ENCODE measurements at places on chromosomes 2 and 18.
A peak's percentile ranks its signal among the peaks of the same experiment; 100 is the strongest.

DNA sequence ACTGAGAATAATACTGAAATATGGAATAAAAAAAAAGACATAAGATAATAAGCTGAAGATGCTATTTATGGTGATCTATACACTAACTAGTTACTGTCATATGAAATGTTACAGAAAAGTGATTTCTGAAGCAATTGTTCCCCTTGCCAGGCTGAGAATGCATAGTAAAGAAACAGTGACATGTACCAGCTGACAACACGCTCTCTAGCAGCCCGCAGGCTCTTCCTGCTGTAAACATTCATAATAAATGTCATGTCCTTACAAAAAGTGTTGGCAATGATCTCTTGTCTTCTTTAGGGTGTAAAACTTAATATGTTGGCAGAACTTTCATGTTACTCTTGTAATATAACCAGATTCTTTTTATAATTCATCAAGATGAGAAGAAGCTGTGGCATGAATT, 1171.3 kb downstream of the DSC3 start:
- DNase-seq = no peak

DNA sequence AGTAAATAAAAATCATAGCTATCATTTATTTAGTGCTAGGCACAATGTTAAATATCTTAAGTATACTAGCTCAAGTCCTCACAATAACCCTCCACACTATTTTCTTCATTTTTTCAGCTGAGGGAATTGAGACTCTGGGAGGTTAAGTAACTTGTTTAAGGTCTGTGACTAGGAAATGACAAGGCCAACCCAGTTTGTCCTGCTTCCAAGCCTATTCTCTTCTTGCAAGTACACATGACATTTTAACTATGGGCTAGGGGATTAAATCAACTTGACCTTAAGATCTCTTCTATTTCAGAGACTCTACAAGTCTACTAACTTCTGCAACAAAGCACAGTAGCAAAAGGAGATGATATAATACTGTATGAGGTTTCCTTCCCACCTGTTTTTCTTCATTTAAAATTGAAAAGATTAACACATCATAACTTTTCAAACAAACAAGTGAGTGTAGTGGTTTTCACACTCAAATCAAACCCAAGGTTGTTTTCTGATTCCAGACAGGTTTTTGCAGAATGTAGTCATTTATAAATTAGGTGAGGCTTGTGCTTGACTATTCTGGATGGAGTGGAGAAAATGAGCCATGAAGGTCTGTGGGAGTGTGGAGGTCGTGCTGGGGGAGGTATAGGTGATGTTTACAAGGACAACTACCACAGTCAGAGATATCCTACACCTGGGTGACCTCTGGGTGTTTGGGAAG, 57.0 kb downstream of the CD28 start:
- DNase-seq = no peak

DNA sequence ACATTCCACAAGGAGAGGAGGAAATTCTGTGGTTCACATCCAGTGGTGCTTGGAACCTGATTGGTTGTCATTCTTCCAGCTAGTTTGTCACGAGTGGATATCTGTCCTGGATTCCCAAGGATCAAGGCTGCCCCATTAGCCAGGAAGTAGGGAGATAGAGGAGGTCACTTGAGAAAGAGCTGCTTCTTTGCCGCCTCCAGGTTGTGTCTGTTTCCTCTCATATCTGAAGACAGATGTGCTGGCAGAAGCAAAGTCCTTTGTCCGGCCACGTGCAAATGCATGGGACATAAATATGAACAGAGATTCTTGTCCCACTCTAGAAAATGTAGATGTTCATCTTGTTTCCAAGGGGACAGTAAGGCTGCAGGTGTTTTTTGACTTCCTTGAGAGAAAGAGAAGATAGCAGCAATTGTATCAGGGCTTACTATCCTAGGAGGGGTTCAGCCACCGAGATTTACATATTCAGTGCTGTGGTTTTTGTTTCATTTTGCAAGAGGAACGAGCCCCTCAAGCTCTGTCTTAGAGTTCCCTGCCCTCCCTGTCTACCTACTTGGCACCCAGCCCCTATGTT, 174.4 kb downstream of the RPIA start:
- DNase-seq = no peak

- no peak for DNase-seq
These were observed 53.7 kb downstream of the HS1BP3 start for GRCh38 chr2:20596973-20597859.

DNA sequence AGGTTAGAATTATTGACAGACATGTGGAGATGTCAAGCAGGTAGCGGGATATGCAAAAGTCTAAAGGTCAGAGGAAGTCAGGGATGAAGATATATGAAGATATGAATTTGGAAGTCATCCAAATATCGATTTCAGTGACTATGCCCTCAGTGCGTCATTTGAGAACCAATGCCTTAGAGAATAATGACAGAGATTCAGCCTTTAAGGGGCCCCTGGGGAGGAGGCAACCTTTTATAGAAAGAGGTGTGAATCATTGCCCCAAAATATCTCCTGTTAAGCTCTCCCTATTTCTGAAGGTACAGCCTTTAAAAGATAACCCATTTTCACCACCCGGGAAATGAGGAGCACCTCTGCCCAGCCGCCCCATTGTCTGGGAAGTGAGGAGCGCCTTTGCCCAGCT, 223.4 kb downstream of the NCKAP5 start:
- DNase-seq = no peak

- no peak for DNase-seq
These were observed 7.8 kb upstream of the NPAS2 start for GRCh38 chr2:100812116-100812515.

DNA sequence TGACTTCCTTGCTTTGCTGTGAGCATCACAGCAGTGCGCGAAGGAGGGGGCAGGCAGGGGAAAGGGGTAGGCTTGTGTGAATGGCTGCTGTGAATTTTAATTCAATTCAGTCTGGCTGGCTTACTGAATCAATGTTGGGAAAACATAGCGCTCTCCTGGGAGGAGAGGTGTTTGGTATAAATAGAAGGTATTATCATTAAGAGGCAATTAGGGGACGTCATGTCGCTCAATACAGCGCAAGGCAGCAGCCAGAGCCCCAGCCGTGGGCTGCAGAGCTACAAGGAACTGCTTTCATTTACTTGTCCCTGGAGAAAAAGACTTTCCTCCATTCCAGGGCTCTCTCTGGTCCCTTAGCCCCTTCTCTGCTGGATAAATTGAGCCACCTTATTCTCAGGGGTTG, 181.4 kb upstream of the MSH6 start:
- DNase-seq = peak; percentile 17

GRCh38 chr2:139411236-139411635, 631.0 kb upstream of the NXPH2 start:
- no peak for DNase-seq

- DNase-seq = peak; percentile 36
These were observed 80.0 kb downstream of the EXOC6B start for GRCh38 chr2:72745679-72746368.

GRCh38 chr18:43115076-43115921, at the start of gene RIT2:
TSS of gene RIT2 (minus strand) at chr18:43115685.
- DNase-seq = peak; percentile 71

- DNase-seq = peak; percentile 26
These were observed 37.1 kb upstream of the CCDC93 start for GRCh38 chr2:118050974-118051373.

- no peak for DNase-seq
These were observed 125.9 kb upstream of the RNF152 start for GRCh38 chr18:62018759-62019041.

- DNase-seq = no peak
These were observed 76.1 kb downstream of the SEPTIN10 start for GRCh38 chr2:109537565-109538222.

GRCh38 chr2:71596011-71596410, 142.7 kb downstream of the DYSF start:
- peak; percentile 82 for DNase-seq

GRCh38 chr2:211344289-211344688, 787.9 kb downstream of the CPS1 start:
- DNase-seq = no peak

DNA sequence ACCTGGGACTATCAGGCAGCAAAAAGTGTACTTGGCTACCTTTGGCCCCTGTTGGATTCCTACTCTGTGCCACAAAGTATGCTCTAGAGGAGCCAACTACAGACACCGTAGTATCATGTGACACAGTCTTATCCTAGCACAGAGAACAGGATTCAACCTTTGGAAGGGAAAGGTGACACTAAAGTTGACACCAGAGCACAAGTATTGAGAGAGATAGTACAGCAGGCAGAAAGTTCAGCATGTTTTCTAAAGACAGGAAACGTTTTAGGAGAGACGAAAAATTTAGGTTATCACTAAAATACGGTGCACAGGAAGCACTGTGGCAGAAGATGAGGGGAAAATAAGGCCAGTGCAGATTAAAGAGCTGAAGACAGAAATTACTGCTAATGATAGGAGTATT, 18.6 kb downstream of the SMAD2 start:
- DNase-seq = no peak

- no peak for DNase-seq
These were observed 198.6 kb upstream of the CWC22 start for GRCh38 chr2:180205621-180206235.

DNA sequence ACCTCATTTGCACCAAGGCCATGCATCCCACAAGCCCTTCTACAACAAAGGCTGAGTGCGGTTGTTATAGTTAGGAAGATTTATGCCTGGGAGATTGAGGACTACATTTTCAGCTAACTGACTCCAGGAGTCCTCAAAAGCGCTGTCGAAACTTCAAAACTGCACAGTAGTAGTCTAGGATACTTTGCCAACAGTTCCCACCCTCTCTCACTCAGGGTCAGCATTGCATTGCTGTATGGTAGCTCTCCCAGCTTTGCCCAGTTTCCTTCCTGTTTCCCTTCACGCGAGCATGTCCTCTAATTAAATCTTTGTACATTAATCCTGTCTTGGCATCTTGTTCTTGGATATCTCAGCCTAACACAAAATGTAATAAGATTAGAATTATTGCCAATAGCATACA, 420.6 kb upstream of the UBE2E3 start:
- DNase-seq = no peak

DNA sequence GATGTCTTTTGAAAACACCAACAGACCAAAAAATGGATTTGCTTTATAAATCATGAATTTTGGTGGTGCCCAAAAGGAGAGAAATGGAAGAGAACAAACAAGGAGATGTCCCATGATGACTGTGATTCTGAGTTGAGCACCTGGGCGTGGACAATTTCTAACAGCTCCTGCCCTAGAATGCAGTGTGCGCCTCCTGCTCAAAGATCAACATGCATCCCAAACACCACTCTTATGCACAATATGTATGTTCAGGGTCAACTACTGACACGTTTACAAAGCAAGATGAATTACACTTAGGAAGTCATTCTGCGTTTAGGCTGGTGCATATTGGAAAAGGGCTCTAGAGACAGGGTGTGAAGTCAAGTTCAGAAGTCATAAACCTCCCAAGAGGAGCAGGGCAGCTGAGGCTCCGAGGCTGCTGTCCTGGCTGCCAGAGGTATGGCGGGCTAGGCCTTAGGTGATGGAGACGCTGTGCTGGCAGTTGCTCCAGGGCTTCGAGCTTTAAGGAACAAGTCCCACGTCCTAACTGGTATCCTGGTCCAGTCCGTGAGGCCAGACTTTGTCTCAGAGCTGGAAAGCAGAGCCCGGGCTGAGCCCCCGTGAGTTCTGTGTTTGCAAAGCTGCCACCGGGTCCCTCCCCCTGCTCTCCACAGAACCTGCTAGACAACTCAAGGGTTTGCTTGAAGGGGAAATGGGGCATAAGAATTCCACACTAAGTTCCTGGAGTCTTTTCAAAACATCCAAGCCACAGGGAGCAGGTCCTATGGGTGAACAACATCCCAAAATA, 74.0 kb downstream of the ZNF516 start:
- DNase-seq = no peak

GRCh38 chr2:1375794-1376193, 37.5 kb upstream of the TPO start:
- no peak for DNase-seq

DNA sequence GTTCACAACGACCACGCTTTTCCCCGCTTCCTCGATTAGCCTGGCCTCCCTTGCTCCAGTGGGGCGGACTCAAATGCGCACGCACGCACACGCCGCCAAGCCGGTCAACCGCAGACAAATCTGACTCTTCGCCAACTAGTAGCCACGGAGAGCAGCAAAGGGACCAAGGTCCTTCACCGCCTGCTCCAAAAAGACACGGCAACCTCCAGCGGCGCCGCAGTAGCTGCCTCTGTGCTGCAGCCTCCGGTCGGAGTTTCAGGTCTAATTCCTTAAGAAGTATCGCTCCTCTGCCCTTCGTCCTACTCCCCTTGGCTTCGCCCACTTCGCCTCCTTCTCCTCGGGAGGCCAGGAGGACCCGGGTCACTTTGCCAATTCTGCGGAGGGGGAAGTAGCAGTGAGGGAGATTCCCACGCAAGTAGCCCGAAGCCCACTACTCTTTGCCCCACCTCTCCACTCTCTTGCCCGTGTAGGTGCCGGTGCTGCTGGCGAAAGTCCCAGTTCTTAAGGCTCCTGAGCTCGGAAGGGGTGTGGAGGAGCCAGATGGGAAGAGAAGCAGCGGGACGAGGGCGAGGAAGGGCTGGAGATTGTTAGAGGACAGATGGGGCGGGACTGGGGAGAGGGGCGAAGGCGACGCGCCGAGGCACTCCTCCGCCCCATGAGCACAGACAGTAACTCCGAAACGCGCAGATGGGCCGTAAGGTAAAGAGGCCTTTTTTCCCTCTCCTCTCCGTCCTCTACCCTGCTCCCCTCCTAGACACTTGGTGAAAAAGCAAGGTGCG, 615 bp downstream of the AKAIN1 start:
- DNase-seq = peak; percentile 78

GRCh38 chr2:72950558-72951255, 33.4 kb downstream of the EMX1 start:
- no peak for DNase-seq

DNA sequence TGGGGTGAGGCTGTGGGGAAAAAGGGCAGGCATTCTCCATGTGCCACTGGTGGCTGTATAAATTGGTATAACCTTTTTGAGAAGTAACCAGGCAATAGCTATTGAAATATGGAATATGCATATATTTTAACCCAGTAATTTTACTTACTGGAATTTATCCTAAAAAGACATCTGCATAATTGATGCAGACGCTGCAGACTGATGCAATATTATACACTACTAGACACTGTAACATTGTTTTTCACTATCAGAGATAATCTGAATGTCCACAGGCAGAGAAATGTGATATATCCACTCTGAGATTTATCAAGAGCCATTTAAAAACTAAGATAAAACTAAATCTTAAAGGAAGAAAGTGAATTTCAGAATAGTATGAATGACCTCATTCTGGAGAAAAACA, 14.7 kb downstream of the THOC1 start:
- DNase-seq = no peak

DNA sequence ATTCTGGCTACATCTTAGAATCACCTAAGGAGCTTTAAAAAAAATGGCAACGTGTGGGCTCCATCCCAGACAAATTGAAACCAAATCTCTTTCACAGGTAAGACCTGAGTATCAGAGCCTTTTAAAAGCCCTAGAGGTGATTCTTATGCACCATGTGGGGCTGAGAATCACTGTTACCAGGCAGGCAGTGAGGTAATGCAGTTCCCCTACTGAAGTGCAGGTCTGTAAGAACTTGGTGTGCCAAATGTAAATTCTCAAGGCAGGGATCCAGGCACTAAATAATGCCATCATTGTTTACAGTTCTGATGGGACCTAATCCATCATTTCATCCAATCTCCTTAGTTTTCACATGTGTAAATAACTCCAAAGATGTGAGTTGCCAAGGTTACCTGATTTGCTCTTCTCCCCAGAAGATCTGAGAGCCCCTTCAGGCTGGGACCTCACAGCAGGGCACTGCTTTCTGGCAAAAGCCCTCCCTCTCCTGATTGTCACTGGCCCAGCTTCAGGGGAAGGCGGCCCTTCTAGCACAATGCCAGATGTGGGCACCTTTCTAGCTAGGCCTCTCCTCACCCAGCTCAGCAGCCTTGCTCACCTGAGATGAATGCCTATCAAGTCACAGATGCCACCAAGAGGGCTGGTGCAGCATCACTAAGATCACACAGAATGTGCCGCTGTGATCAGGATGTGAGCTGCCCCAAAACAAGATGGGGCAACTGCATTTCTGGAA, 73.6 kb upstream of the RGPD5 start:
- no peak for DNase-seq
